CD4-positive, alpha-beta T cell treated with Interleukin-21 for 1 hour (primary cell): ENCODE measurements at places on chromosomes 3 and 15.

DNA sequence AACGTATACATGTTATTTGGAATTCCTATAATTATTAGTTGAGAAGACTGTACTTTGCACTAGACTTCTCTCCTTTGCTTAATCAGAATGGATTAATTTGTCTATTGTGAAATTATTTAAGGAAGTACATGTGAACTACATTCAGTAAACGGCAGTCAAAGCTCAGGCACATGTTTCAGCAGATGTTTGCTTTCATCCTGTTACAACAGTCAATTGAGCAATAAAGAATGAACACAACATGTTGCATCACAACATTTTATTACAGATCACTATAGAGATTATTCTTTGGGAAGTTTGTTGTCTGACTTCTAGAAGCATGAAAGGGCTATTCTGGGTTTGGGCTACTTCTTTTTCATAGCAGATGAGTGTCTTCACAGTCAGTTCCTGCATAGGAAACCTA, 39.2 kb downstream of the RAB27A start:
- no peak for DNase-seq

- peak; percentile 42 for DNase-seq
Measured at GRCh38 chr3:41893977-41894376, 67.9 kb downstream of the ULK4 start.

- DNase-seq = no peak
Measured at GRCh38 chr3:144282313-144282712, 310.7 kb downstream of the DIPK2A start.

DNA sequence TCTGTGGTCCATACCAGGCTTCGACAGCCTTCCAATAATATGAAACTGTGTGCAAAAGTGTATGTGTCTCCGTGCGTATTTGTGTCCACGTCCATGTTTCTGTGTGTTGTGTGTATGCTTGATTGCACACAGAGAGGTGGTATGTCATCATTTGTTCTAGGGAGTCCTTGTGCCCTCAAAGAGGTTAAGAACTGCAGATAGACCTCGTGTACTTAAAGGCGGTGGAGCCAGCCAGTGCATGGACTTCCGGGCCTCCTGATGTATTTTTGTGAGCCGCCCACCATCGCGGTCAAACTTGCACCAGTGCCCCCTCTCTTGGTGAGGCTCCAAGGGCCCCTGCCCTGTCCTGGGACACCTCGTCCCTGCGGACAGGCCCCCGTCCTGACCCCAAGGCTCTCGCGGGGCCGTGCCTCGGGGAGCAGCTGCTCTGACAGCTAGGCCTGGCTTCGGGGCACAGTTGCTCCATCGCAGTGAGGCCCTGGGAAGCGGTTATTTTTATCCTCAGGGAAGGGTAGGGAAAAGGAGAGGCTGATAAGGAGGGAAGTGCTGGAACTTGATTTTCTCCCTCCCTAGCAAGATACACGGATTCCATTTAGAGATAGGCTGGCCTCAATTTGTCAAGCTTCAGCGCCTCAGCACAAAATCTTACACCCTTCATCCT, 1.2 kb upstream of the RYK start:
- DNase-seq = no peak

DNA sequence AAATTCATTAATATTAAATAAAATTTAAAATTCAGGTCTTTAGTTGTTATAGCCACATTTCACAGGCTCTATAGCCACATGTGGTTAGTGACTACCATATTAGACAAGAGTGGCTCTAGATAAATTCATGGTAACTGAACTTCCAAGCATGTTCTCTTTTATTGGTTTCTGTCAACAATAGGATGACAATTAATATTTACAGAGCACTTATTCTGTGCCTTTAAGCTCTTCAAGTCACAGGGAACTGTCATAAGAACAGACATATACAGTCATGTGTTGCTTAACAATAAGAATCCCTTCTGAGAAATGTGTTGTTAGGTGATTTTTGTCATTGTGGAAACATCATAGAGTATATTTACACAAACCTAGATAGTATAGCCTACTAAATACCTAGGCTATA, 38.8 kb upstream of the SLC25A36 start:
- DNase-seq = no peak
